ENCODE measurements at places on chromosomes 6 and 20. TPM values are rescaled to one million over a fixed set of nuclear protein-coding genes. Genes with fewer than 3 reads are reported as not detected.

SDHAF4 gene
- 9.4 TPM for total RNA-seq

GRCh38 chr20:31770243-31770642, 31.2 kb downstream of the TPX2 start:
- DNase-seq, result no peak

MLN gene
- total RNA-seq, result not detected

DNA sequence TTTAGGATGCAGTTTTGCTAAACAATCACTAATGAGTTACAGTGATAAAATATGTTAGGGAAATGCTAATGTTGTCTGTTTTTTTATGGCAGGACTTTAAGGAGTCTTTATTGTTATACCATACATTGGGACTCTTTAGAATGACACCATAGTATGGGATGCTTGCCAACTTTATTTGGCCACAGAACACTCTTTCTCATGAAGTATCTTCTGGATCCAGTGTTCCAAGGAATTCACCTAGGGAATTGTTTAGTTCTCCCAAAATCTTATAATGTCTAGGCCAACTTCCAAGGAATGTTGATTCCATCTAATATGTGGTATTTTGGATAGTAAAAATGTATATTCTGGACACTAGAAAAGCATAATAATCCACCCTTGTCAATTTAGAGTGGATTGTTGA, 3.3 kb downstream of the RIN2 start:
- DNase-seq, result no peak

- no peak for DNase-seq
These were observed 31.3 kb downstream of the TRMT6 start for GRCh38 chr20:5918856-5919625.

DNA sequence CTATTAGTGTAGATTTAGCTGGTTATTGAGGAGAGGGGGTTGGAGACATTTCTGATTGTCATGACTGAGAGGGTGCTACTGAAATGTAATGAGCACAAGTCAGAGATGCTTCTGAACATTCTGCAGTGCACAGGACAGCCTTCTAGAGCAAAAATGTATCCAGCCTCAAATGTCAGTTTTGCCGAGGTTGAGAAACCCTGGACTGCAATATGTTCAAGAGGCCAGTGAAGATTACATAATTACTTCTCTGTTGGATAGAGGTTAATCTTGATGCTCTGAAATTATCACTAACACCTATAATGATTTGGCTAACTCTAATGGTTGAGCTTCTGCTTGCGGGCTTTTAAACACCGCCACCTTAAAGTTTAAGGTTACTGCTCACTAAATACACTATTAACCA, 3.4 kb upstream of the DUSP22 start:
- DNase-seq, result no peak

DNA sequence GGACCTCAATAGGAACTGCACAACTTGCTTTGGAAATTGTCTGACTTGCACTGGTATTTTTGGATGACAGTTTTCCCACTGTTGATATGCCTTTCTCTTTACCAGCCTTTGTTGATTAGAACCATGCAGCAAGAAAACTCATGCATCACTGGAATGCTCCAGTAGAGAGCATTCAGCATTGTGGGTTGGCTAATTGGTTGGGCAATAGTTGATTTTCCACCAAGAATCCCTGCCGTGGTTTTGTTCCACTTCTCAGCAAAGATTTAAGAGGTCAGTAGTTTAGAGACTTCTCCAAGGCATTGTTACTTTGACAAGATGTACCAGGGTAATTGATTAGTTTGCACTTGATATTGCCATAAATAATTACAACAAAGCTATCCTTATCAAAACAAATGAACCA, 260.0 kb downstream of the DHX35 start:
- DNase-seq, result no peak

DNA sequence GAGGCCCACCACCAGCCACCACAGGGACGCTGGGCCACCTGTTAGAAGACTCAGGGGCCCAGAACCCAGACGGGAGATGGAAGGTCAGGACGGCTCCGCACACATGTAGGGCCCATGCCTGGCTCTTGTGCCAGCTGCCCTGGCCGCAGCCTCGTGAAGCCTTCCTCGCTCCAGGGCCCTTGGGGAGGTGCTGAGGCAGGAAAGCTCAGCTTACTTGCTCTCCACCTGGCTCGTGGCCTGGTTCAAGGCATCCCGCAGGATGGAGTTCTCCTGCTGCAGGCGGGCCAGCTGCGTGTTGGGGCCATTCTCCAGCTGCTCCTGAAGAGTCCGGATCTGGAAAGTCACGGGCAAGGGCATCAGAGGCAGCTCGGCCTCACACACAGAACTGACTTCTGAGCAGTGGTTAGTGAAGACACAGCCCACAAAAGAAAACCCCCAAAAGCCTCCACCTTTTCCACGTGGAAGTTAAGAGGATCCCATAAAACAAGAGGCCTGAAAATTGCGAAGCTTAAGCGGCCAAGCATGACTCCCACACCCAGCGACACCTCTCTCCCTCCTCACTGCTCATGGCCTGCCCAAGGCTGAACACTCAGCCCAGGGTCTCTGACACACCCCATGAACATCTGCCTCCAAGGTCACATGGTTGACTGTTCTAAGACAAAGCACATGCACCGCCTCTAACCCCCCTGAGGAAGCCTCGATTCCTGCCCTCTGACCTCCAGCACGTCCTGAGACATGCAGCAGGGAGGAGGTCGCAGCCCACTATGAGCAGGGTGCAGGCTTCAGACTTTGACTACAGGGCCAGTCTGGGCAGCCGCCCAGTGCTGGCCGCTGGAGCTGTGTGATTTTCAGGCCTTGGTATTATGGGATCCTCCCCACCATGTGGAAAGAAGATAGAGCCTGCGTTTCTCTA, 46.5 kb downstream of the RRBP1 start:
- DNase-seq, result no peak

DNA sequence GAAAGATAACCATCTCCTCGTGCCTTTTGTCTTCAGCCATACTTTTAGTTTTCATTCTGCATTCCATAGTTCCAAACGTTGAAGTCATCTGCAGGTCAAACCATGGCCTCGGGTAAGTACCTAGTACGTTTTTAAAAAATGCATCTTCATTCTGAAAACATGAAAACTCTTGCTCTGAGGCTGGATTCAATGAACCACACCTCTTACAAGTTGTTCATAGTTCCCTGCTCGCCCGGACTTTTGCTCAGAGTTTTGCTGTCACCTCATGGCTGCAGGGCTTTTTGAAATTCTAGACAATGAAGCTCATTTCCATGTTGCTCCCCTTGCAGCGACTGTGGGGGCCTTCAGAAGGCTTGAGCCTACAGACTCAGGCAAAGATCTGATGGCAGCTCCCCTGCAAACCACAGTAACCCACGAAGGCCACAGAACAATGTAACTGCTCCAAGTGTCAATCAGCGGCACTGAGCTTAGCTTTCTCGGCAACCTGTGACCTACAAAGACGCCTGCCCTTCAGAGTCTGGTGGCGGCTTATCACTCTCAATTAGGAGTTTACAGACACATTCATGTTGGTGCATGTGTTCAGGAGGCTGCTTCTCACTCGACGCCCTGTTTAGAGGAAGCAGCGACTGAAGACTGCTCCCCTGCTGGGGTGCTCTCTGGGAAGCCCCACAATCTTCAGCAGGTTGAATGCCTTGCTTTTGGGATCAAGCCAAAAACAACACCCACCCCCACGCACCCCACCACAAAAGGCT, 61.2 kb downstream of the FOXC1 start:
- no peak for DNase-seq

DNA sequence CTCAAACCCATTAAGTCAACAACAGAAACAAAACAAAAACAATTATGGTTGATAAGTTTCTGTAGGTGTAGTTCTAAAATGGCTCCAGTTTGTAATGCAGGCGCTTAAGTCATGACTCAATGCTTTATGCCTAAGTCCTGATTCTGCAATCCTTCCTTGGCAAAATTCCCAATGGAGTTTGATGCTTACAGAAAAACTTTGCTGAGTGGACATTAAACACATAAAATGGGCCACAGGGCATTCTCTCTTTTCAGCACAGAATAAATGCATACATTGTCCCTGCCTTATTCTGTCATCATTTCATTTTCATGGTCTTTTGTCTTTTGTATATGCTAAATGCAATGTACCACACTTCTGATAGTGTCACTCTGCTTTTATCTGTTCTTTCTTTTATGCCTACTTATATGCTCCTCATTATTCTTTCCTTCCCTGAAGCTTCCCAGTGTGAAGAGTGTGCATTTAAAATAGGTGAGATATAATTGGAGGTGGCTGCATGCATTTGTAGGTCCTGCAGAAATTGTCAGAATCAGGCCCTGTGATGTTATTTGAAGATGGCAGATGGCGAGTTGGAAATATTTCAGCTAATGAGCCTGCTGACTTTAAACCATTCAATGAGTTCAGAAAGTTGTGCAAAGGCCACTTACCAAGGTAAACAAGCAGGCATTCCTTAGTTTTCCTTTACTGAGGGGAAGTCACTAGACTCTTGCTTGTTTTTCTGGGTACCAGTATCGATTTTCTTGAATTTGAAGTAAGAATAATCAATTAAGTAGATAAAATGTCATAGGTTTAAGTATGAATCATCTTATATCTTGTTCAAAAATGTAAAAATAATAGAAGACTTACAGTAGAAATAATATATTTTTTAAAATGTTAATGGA, 313.1 kb downstream of the TRDN start:
- DNase-seq, result no peak

DNA sequence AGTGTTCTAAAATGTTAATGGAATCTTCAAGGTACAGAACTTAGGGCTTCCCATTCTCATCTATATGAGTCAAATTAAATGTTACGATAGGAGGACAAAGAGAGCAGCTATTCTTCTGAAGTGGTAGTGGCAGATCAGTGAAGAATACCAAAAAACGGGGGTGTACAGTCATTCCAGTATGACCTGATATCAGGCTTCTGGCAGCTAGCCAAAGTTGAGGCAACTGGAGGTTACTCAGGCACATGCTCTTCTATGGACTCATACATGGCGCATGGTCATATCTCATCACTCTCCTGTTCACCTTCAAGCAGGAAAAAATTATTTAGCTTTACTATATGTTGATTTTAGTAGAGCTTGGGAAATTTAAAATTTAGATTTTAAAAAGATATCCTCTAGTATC, 1608.8 kb downstream of the GRIK2 start:
- no peak for DNase-seq

STMND1 gene
- not detected for total RNA-seq

GRCh38 chr20:57094252-57094891, 172.1 kb downstream of the BMP7 start:
- no peak for DNase-seq

- DNase-seq, result no peak
These were observed 27.4 kb upstream of the NOP56 start for GRCh38 chr20:2625062-2625461.

DNA sequence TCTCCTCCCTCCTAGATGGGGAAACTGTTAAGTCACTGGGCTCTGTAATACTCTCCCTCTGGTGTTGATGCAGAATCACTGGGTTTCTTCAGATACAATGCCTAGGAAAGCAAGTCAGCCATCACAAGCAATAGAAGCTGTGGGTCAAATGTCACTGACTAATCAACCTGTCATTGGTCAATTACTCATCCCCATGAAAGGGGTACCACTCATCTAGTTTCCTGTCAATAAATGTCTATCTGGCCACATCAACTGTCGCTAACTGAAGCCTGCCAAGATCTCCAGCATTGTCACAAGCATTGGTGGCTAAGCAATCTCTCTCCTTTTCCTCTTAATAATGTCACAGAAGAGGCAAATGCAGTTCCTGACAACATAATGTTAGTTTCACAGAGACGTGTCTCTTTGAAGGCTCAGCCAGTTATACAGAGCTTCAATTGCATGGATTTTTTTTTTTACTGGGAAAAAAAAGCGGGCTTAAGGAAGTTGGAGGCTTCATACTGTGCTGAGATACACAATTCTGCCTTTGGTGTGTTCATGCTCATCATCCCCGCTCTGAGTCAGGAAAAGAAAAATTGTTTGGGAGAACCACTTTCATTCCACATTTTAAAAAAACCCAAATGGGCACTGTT, 355.9 kb downstream of the BTBD9 start:
- no peak for DNase-seq

RAD21L1 gene
- total RNA-seq, result not detected

GRCh38 chr6:137765059-137765458, 102.0 kb upstream of the TNFAIP3 start:
- no peak for DNase-seq

- DNase-seq, result no peak
These were observed 23.9 kb upstream of the SNRNP48 start for GRCh38 chr6:7566107-7566506.

- peak; percentile 66 for DNase-seq
These were observed 106.2 kb downstream of the JPH2 start for GRCh38 chr20:44080646-44081267.

TTK gene
- 0.19 TPM for total RNA-seq

GRCh38 chr6:158452191-158452590, 107.7 kb upstream of the TMEM181 start:
- DNase-seq, result no peak

Data from omental fat pad (tissue), 4 donors.